ENCODE measurements at places on chromosomes 7 and 10.

DNA sequence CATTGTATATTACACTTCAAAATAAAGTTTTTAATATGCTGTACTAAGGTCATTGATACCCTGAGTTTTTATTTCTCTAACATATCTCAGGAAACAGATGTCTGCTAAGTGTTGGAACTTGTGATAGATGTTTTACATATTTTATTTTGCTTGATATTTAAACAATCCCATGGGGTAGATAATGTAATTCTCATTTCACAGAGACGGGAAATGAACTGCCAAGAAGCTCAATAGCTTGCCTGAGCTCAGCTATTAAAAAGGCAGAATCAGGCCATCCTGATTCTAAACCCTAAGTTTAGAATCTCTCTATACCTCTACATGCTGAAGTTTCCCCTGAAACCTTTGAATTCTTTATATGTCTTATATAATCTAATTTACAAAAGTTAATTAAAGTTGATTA, 126.3 kb downstream of the LRRC18 start:
- no peak for DNase-seq

- DNase-seq = no peak
These were observed 52.2 kb downstream of the UNCX start for GRCh38 chr7:1284743-1285458.

- no peak for DNase-seq
These were observed 2.2 kb downstream of the GSAP start for GRCh38 chr7:77413861-77414424.

DNA sequence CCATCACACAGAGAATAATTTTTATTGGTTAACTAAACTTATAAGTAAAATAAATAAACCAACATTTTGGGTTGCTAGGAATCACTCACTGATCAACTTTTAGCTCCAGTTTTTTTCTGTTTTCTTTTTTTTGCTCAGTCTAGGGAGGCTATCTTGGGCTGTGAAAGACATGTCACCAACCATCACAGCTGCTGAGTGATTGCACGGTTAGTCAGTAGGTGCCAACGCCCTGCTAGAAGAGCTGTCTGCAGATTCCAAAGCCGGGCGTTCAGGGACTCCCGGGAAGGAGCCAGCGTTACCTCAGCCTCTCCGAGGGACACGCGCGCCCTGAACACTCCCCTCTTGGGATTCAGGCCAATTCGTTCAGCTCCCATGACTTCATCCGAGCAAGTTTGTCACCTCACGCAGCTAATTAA, 604 bp upstream of the STAM start:
- DNase-seq = no peak

DNA sequence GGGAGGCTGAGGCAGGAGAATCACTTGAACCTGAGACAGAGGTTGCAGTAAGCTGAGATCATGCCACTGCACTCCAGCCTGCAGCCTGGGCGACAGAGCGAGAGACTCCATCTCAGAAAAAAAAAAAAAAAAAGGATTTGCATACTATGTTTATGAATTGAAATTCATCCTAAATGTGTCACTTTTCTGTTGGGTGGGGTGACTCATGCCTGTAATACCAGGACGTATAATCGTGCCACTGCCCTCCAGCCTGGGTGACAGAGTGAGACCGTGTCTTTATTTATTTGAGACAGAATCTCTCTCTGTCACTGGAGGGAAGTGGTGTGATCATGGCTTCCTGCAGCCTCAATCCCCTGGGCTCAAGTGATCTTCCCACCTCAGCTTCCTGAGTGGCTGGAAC, 5.8 kb downstream of the ZNF212 start:
- no peak for DNase-seq

DNA sequence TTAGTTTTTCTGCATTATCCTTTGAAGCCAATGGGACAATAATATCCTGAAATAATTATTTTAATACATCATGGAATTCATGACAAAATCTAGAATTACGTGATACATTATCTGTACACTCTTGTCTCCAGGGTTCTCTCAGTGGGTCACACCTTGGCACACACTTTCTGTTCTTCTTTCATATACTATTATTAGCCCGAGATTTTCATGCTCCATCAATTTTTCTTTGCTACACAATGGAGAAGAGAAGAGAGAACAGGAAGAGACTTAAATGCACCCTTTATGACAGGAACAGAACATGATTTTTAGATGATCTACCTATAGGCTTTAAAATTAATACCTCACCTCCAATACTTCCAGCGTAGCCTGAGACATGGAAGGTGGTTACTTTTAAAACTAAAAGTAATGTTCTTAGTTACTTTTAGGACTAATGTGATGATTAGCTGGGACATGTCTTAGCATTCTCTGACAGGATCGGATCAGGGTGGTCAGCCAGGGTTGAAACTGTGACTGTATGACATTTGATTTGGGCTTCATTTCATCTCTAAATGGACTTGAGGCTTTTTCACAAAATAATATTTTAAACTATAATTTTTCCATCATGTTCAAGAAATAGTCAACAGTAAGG, 148.2 kb upstream of the WNT16 start:
- no peak for DNase-seq

DNA sequence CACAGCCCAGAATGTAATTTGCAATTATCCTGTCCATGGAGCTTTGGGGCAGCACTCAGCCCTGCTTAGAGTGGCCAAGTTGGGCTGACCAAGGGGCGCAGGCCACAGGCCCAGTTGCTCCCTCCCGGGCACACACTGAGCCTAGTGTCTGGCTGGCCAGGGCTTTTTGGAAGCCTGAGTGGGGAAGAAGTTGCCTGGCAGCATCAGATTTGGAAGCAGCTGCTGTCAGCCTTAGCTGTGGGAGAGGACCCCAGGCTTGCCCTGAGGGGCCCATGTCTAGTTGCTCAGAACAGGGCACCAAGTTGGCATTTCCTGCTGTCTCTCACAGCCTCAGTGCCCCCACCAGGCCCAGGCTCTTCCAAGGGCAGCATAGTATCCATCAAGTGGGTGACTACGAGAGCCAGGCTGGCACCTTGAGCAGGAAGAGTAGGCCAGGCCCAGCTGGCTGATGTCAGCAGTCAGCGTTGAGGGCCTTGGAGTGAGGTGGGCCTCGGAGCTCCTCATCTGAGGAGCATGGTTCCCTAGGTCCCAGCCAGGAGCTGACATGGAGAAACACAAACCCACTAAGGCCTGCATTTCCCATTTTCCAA, 14.4 kb downstream of the ANTXRL start:
- no peak for DNase-seq

- DNase-seq = no peak
These were observed 59.7 kb downstream of the NRBF2 start for GRCh38 chr10:63192826-63193225.

- no peak for DNase-seq
These were observed 35.6 kb upstream of the GRB10 start for GRCh38 chr7:50818324-50818723.

DNA sequence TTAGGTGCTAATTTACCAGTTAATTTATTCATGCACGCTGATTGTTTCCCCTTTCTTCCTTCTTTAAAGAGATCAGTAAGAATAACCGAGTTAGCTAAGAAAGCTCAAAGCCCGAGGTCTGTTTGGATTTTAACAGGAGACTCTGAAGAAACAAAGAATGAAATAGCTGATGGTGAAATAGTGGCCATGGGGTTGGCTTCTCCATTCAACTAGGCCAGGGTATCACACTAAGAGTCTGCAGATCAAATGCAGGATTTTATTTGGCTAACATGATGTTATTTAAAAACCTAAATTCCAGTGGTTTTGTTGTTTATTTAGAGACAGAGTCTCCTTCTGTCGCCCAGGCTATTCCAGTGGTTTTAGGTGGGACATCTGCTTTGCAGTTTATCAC, 65.2 kb upstream of the SYPL1 start:
- no peak for DNase-seq

DNA sequence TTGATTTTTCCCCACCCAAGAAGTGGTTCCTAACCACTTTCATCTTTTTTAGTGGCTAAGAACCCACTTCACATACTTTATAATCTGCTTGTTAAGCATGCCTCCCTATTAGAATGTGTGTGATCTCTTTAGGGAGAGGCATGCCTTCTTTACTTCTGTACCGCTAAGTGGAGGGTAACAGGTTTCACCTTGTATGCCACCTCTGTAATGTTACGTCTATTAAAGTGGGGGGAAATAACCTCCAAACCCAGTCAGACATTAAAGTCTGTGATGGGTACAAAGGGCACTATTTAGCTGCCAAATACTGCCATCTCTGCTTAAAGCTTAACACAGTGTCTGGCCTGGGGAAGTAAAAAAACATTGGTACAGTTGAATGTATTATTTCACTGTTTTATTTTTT, 51.9 kb downstream of the EPC1 start:
- no peak for DNase-seq

DNA sequence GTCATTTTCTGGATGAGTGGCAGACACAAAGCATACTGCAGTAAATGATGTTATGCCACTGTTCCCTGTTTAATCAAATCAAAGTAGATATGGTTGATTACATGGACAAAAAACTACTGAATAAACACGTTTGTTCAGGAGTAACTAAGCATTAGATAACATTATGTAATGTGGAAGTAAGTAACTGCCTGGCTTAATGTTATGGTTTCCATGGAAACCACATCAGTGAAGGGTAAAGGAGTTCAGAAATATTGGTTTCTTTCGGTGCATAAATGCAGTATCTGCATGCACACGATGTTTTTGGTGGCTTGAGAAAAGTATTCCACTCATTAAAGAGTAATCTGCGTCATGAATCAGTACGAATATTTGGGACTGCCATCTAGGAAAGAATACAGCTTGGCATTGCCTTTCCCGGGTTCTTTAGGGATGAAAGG, 131.3 kb upstream of the PRKCQ start:
- DNase-seq = no peak

DNA sequence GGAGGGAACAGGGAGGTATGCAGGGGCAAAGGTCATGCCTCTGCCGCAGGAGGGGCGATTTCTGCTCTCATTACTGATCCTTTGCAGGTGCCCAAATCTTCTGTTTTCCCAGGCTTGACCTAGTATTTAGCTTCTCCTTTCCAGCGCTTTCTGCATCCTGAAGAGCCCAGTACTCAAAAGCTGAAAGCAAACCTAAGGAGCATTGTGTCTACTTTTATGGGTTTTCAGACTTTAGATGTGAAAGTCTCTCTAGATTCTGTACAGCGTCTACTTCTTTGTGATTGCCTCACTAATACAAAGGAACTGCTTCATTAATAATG, 560 bp downstream of the GBF1 start:
- no peak for DNase-seq

DNA sequence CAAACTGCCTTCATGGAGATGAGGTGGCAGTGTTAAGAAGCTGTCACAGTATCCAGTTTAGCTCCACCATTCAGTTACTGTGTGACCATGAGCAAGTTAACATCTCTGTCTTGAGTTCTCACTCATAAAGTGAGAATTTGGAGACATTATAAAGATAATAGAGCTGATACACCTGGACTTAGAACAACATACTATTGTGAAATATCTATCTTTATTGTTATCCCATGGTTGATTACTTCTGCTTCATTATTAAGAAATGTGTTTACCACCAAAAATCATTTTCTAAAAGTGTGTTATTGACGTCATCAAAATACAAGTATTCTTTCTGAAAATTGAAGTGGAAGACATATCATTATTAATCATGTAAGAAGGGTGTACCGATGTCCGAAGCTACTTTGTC, 166.9 kb downstream of the SEMA3A start:
- no peak for DNase-seq

DNA sequence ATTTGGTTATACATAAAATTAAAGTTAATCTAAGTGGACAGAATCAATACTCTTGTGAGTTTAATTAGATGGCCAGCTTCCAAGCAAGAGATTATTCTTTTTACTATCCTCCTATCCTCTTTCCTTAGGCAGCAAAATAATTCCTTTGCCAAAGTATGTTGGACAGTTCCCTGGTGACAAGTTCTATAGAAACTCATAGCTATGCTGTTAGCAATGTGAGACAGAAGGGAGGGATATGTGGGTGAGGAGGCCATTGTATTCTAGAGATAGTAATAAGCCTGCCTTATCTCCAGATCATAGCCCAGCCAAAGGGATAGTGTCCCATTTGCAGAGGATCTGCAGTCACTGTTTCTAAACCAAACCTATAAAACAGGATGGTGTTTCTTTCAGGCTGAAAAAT, 181.6 kb upstream of the HDAC9 start:
- no peak for DNase-seq

GRCh38 chr10:44281089-44281613, 103.7 kb downstream of the CXCL12 start:
- DNase-seq = no peak

DNA sequence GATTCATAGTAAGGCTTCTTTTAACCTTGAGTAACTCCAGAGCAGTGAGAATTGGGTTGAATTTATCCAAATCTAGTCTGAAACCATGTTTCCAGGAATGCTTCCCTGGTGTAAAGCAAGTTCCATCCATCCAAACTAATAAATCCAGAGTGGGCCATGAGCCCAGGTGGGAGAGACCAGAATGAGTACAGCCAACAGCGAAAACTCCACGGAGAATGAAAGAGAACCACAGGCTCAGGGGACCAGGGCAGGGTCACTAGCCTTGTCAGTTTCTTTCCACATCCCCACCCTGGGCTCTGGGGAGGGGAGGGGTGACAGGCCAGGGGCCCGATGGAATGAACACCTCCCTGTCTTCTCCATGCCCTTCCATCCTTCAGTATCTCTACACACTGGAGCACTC, 180.1 kb downstream of the NEURL1 start:
- DNase-seq = no peak

DNA sequence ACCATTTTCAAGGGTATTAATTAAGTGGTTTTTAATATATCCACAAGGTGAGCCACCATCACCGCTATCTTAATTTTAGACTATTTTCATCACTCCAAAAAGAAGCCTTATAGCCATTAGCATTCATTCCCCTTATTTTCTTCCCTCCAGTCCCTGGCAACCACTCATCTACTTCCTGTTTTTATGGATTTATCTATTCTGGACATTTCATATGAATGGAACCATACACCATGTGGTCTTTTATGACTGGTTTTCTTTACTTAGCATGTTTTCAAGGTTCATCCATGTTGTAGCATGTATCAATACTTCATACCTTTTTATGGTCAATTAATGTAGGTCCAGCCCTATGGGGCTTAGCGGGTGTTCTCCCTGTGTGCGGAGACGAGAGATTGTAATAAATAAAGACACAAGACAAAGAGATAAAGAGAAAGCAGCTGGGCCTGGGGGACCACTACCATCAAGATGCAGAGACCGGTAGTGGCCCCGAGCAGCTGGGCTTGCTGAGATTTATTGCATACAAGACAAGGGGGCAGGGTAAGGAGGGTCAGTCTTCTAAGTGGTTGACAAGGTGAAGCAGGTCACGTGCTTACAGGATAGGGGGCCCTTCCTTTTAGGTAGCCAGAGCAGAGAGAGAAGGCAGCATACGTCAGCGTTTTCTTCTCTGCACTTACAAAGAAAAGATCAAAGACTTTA, 14.6 kb downstream of the WBP1L start:
- DNase-seq = no peak

DNA sequence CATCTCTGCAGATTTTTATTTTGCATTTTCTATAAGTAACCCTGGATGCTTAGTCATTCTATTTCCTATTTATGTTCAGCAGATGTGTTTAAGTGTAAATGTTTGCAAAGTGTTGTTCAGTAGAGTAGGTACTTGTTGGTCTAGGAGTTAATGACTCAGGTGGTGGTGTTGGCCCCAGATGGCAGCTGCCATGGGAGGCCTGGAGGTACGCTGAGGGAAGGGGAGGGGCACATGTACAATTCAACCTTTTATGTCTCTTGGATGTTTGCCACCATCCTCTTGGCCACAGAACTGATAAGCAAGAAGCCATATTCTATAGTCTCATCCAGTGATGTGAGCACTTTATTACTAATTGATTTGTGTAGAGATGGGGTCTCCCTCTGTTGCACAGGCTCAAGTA, 68.1 kb upstream of the SLC39A12 start:
- DNase-seq = no peak

- DNase-seq = no peak
These were observed 128.5 kb upstream of the NRP1 start for GRCh38 chr10:33463011-33463410.
